Left kidney (tissue), 8 donors: ENCODE measurements at places on chromosomes 5 and 9. TPM values are rescaled to one million over a fixed set of nuclear protein-coding genes. Genes with fewer than 3 reads are reported as not detected.

Gene MLLT3
- polyA plus RNA-seq, result 32.4 TPM

Gene NOP16
- 30.8 TPM for polyA plus RNA-seq

Gene GLRA1
- polyA plus RNA-seq, result 0.13 TPM

Gene LCN12
- 20.2 TPM for polyA plus RNA-seq

Gene PCDHA8
- 0.17 TPM for polyA plus RNA-seq

DNA sequence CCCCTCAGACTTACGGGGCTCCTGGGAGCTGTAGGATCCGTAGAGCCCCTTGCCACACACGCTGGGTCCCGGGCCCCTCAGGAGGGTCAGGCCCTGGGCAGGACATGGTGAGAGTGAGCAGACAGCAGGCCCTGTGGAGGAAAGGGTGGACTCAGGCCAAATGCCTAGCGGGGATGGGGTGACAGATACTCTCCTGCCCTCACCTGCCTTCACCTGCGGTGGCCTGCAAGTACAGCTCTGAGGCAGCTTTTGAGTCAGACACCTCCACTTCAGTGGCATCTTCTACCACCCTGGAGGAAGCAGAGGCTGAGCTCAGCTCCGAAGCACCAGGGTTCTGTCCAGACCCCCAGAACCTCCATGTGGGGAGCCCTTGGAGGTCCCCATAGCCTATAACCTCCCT, 26.2 kb downstream of the SLC35A4 start:
- no peak for DNase-seq

DNA sequence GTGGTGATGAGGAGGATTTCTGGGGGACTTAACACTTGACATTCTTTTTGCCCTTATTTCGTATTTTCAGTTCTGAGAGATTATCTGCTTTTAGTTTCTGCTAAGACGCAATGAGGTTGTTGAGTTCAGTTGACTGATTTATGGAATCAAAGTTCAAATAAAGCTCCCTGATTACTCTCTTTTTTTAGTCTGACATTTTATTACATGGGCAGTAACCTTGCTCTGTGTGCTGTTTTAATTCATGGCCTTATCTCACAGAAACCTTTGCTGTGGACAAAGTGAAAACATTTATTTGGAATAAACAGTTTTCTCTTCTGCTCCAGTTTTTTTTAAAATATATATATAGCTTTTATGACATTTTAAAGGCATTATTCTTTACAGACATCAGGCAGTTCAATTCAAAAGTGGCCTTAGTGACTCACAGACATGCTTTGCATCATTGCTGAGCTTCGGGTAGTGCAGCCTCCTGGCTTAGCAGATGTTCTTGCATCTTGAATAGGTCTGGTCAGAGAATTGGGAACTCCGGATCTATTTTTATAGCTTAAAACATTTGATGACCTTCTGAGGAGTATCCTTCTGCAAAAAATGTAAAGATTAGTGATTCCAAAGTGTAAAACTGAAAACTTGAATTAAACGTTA, 162.9 kb downstream of the FAM170A start:
- no peak for DNase-seq

- DNase-seq, result no peak
Measured at GRCh38 chr9:93944011-93944410, 11.1 kb downstream of the BARX1 start.

DNA sequence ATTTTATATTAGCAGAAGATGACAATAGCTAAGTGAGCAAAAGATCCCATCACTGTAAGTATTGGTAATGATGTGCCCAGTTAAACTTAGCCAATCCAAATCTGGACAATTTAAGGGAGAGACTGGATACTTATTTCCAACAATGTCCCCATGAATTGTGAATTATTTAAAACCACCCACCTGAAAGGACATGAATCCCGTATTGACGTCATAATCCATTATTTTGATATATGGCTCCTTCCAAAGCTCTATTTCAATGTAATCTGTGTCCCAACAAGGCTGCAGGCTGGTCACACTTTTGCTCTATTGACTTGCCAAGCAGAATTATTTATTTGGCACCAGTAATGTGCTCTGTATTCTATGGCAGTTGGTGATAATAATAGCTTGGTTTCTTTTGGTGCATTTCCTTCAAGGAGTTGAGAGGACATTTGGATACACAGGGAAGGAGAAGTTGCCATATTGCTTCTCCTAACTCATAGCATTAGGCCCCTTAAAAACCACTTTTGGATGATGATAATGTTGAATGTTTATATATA, 157.2 kb downstream of the NMUR2 start:
- no peak for DNase-seq

- DNase-seq, result no peak
Measured at GRCh38 chr9:33162721-33163311, 4.3 kb downstream of the B4GALT1 start.

DNA sequence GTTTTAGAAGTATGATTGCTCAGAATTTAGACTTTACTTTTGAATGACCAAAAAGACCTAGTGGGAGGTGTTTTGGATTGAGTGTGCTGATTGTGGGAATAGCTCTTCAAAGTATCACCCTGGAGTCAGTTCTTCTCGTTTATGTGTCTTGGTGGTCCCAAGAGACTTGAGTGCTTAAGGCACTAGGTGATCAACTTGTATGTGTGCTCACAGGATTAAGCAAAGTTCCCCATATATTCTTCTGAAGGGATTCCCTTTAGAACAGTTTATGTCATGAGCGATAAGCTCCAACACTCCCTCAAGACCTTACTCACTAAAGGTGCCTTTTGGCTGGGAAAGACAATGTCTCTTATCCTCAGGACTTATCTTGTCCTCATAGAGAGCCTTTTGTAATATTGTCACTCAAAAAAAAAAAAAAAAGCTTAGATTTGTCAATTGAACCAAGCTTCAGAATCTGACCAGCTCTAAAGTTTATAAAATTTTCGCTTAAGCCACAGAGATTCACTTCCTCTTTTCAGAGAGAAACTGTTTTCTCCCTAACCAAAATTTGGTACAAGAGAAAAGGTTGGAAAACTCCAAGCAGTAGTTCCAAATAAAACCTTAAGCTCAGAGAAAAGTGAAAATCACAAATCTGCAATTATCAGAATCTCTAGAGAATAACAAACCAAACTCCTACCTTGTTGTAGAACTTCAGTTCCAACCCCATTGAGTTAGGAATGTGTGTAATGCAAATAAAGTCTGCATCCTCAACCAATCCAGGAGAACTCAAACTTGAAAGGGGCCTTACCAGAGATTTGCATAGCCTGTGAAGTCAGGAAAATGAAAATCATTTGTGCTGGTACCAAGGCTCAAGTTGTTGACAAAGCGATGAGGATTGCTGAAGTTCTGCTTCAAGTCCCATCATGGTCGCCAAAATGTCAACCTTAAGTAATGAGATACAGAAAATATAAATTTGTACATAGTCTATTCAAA, 40.0 kb upstream of the PDZD2 start:
- DNase-seq, result no peak

DNA sequence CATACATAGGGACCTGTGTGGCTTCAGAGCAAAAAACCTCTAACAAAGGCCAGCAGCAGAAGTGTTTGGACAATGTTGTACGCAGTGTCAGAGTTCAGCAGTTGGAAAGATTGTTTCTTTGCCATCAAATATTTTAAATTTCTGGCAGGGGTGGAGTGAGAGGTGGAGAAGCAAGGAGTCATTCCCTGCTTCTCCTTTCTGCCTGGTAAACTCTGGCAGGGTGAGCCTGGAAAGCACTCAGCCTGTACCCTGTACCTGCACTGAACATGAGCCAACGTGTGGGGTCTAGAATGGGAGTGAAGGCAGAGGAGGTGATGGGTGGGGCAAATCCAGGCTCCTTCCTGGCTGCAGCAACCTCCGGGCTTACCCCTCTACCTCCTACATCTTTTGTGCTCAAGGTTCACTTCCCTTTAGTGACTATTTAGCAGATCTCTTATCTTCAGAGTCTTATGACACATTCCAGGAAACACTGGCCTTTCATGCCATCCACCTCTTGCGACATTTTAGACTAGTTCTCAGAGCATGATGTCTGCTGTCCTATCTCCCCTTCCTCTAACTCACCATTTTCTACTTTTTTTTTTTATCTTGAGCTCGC, 445.0 kb upstream of the PIK3R1 start:
- no peak for DNase-seq

- no peak for DNase-seq
Measured at GRCh38 chr9:27468462-27469110, 55.5 kb upstream of the IFNK start.

- no peak for DNase-seq
Measured at GRCh38 chr9:95015569-95015968, 289.1 kb downstream of the AOPEP start.

GRCh38 chr9:61670616-61671015, 480.8 kb downstream of the SPATA31A7 start:
- no peak for DNase-seq

GRCh38 chr5:34511063-34511462, 145.1 kb upstream of the RAI14 start:
- no peak for DNase-seq

GRCh38 chr9:138095813-138096518, 218.4 kb downstream of the CACNA1B start:
- no peak for DNase-seq

DNA sequence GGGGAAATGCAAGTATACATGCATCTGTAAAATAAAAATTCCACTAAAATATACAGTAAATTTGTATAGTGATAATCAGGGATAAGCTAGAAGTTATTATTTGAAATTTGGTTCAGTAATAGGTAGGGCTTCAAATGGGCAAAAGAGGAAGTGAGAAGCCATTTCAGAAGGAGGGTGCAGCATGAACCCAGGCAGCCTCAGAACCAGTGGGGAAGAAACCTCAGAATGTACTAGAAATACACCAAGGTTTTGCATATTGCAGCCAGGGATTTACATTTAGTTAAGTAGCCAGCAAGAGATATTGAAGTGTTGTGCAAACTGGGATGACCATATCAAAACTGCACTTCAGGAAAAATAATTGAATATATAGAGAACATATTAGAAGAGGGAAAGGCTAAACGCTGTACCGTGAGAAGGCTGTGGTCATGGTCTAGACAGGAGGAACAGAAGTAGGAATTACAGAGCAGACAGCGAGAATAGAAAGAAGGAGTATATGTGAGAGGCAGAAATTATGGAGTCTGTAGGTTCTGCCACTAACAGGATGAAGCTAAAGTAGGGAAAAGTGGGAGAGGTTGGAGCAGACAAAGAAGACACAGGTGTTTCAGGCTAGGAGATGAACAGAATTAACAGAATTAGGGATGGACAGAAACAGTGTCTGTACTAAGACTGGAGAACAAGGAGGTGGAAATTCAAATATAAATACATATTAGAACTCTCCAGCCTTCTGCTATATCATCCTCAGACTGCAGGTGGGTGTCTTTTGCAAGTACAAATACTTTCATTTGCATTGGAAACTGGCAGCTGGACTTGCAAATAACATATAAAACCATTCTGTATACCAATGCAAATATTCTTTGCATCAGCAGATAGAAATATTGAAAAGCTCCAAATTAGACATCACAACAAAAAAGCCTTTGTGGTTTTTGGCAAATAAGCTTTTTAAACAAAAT, 335.6 kb downstream of the ZNF608 start:
- no peak for DNase-seq
